ENCODE measurements at places on chromosomes 7 and 10. TPM values are rescaled to one million over a fixed set of nuclear protein-coding genes. Genes with fewer than 3 reads are reported as not detected.

GRCh38 chr7:155348806-155349205, 51.1 kb downstream of the INSIG1 start:
- no peak for DNase-seq

DNA sequence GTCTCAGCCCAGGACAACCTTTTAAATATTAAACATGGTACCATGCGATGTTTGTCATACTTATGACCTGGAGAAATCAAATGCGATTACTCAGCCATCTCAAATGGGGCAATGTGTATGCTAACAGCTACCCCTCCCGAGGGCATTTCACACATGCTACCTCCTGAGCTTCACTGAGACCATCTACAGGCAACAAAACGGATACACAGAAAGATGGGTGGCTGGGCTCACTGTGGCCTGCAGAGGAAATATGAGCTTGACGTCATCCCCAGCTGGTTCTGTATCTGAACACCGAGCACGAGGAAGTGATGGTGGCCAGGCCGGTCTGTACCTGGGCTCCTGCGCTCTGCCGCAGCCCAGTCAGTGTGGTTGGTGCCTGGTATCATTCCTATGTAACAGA, 374.3 kb downstream of the RPS24 start:
- no peak for DNase-seq

DNA sequence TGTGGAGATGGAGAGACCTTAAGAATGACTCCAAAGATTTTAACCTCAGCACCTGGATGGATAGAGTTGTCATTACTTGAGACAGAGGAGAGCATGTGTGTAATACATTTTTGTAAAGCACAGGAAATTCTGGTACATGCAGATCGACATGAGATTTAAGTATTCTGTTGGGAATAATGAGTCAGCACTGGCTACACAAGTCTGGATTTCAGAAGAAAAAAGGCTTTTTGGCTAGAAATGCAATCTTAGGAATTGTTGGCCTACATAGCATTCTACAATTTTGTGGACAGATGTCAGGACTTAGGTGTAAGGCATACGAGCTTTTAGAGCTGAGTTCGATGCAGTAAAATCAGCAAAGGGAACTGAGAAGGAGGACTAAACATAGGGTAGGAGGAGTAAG, 24.1 kb upstream of the ANKRD30A start:
- DNase-seq: no peak

AVPI1 gene
- 5.5 TPM for polyA plus RNA-seq

UNC5B gene
- 19.0 TPM for polyA plus RNA-seq

All from left lung (tissue), 14 donors.